ENCODE measurements at places on chromosomes 3 and 15.

DNA sequence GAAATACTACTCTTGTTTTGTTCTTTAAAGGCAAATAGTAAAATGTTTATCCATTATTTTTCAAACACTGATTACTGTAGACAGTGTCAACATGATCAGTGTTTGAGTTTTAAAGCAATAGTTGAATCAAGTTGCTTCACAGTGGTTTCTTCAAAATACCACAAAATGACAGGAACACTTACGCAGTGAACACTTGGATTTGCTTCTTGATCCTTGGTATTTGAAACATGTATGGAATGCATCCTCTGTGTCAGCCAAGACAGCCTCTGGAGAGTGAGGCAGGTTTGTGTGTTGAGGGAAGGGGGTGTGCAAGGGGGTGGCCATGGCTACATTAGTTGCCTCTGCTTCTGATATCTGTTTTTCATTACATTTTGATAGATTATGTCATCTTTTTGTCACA lies 413.0 kb downstream of the RBMS3 start:
- peak; percentile 97 for DNase-seq

- DNase-seq, result no peak
Measured at GRCh38 chr3:66997560-66998112, 471 bp upstream of the KBTBD8 start.

DNA sequence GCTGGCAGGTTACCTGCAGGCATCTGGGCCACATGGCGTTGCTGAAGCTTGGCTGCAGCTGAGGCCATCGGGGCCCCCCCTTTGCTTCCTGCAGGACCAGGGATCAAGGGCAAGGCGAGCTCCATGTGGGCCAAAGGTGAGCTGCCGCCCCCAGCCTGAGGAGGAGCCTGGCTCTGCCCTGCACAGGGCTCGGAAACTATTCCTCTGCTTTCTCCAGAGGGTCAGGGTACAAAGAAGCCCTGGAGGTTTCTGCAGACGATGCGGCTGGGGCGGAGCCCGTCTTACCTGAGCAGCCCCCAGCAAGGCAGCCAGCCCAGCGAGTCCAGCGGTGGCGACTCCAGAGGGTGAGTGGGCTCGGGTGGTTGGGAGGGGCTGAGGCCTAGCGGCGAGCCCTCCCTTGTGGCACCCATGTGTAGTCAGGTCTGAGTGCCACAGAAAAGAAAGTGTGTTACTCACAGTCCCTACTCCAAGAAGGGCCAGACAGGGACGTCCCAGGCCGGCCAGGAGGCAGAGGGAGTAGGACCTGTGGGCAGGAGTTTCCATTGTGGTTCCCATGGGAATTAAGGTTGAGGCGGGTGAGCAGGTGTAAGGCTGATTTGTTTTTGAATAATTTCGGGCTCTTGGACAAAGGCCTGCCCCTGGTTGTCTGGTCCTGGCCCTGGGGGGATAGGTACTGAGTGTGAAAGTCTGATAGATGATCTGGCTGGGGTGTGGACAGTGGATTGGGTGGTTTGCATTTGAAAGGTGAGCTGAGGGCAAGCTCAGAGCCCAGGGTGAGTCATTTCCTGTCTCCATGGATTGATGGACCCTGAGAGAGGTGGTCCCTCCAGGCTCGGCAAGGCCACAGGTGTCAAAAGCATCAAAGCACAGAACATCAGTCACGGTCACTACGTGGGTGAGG lies 25.4 kb downstream of the CFAP100 start:
- DNase-seq, result no peak

GRCh38 chr3:57003676-57004075 lies 56.8 kb upstream of the SPATA12 start:
- no peak for DNase-seq

- DNase-seq, result no peak
Measured at GRCh38 chr15:63439536-63440264, 58.1 kb upstream of the CA12 start.

GRCh38 chr3:73622091-73622805 lies 2.5 kb downstream of the PDZRN3 start:
- DNase-seq, result no peak

DNA sequence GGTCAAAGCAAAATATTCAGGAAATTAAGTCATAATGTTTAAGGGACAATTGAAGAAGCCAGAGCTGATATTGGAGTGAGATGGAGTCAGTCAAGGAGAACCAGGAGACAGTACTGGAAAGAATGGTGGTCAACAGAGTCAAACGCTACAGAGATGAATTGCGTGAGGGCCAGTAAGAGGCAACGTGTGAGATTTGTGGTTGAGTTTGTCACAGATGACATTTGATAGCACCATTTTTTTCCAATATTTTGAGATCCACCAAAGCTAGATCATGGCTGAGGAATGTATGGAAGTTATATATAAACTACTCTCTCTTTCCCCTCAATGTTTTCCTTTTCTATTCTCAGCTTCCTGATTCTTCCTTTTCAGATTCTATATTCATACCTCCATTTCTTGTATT lies 375.1 kb upstream of the ROBO2 start:
- no peak for DNase-seq

GRCh38 chr3:16061491-16061890 lies 113.0 kb upstream of the GALNT15 start:
- DNase-seq, result no peak

GRCh38 chr15:61660579-61660978 lies 399.7 kb downstream of the VPS13C start:
- peak; percentile 77 for DNase-seq

DNA sequence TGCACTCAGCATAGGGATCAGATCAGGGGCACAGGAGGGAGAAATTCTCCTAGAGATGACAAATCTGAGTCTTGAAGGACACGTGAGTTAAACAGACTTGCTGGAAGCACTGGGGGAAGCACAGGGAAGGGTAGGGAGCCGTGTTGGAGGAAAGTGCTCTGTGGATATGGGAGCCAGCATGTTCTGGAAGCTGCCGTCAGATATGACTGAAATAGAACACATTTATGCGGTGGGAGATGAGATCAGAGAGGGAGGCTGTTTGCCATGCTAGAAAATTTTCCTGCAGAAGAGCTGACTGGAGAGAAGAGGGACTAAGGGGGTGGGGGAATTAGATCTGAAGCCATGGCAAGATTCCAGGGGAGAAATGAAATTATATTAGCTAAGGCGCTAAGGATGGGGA lies 1.8 kb downstream of the TAMM41 start:
- DNase-seq, result no peak

GRCh38 chr3:64741341-64741740 lies 53.5 kb upstream of the ADAMTS9 start:
- DNase-seq, result peak; percentile 24

DNA sequence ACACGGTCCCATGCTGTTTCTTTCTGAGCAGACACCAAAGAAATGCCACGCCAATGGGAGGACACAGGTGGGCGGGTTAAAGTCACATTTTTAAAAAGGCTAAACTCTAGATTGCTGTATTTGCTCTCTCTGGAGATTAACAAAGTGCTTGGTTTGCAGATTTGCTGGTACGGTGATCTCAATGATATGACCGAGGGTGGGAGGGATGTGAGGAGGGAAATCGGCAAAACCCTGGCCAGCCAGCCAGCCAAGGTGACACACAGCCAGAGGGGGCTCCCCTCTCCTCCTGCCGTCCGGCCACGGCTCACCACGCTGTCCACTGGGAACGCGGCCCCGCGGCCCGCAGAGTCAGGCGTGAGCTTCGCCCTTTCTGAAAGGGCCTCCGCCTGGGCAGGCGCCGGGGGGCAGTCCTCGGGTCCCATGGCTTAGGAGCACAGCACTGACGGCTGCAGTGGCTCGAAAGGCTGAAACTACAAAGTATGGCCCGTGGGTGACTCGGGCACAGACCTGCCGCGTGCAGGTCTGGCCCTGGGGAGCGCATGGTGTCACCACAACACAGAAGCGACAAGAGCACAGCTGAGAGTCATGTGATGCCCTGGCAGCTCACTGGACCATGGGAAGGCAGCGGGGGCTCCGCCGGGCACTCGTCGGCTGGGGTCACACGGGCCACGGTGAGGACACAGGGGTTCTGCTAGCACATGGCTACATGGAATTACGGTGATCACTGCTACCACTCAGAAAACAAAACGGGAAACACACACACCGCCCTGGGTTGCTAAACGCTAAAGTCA lies 57.8 kb upstream of the RPL32 start:
- no peak for DNase-seq

GRCh38 chr3:191369616-191370010 lies 39.3 kb upstream of the UTS2B start:
- peak; percentile 78 for DNase-seq

DNA sequence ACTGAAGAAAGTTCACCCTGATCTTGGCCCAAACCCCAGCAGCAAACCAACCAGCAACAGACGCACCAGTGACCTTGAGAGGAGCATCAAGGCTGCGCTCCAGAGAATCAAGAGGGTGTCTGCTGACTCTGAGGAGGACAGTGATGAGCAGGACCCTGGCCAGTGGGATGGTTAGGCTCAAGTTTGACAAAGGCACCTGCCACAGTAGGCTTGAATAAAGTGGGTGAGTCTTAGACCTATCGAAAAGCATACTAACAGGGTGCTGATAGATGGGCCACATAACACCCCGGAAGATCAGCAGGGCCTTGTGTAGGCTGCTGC lies 23.9 kb downstream of the WHAMM start:
- no peak for DNase-seq

- no peak for DNase-seq
Measured at GRCh38 chr15:70722266-70723121, 40.9 kb downstream of the UACA start.

DNA sequence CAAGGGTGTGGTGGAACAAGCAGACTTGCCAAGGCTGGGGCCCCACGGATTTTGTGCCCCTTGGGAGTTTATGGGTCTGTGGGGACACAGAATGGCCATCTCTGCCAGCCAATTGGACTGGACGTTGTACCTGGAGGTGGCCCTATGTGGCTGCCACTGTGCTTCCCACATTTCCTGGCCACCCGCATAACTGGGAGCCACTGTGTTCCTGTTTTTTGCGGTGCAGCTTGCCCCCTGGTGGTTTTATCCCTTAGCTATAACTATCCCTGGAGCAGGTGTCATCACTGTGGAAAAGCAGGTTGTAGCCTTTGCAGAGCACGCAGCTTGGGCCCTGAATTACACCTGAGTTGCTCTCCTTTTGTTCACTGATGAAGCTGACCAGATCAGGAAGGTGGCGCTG lies 306.3 kb downstream of the ZPLD1 start:
- no peak for DNase-seq

DNA sequence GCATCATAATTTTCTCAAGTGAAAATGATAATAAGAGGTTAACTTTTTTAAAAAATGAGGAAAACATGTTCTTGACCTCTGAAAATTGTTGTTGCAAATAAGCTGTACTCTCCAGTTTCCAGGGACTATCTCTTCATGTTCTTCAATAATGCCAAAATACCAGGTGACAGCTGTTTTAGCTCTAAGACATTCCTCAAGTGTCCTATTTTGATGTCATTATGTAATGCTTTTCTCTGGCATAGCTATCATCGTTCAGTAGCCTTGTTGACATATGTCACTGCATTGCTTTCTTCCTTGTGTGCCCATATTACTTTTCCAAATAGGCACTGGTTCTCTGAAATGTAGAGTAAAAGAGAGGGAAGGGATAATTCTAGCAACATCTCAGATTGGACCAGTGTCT lies 5.7 kb upstream of the FILIP1L start:
- DNase-seq, result no peak

DNA sequence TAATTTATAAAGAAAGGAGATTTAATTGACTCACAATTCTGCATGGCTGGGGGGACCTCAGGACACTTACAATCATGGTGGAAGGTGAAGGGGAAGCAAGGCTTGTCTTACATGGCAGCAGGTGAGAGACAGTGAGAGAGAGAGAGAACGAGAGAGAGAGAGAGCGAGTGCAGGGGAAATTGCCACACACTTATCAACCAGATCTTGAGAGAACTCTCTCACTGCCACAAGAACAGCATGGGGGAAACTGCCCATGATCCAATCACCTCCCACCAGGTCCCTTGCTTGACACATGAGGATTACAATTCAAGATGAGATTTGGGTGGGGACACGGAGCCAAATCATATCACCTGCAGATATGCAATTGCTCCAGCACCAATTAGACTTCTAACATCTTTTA lies 7.1 kb upstream of the RPL39L start:
- no peak for DNase-seq

- DNase-seq, result peak; percentile 34
Measured at GRCh38 chr3:89303701-89304100, 196.3 kb downstream of the EPHA3 start.

- DNase-seq, result no peak
Measured at GRCh38 chr3:112794622-112795172, 52.0 kb downstream of the CD200R1L start.

GRCh38 chr3:115828401-115828800 lies 205.1 kb downstream of the GAP43 start:
- no peak for DNase-seq

DNA sequence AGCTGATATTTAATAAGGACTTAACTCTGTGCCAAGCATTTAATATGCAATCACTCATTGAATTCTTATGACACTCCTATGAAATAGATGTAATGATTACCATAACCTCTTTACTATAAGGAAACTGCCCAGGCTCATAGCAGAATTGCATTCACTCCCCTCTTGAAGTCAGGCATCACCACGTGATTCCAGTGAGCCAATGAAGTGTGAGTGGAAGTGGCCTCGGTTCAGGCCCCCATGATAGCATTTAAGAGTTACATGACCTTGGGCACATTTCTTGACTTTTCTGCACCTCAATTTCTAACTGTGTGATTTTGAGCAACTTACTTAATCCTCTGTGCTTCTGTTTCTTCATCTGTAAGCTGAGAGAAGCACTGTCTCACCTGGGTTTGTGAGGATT lies 62.8 kb upstream of the CLDN18 start:
- no peak for DNase-seq

- DNase-seq, result no peak
Measured at GRCh38 chr15:93048759-93049161, 40.3 kb downstream of the RGMA start.

- DNase-seq, result no peak
Measured at GRCh38 chr3:126543457-126544061, 15.2 kb downstream of the C3orf22 start.

GRCh38 chr15:67481680-67482079 lies 39.3 kb upstream of the C15orf61 start:
- no peak for DNase-seq

GRCh38 chr15:41231422-41232226 lies 556 bp downstream of the CHP1 start:
- no peak for DNase-seq

GRCh38 chr3:9401986-9402385 lies 4.6 kb downstream of the SETD5 start:
- no peak for DNase-seq

DNA sequence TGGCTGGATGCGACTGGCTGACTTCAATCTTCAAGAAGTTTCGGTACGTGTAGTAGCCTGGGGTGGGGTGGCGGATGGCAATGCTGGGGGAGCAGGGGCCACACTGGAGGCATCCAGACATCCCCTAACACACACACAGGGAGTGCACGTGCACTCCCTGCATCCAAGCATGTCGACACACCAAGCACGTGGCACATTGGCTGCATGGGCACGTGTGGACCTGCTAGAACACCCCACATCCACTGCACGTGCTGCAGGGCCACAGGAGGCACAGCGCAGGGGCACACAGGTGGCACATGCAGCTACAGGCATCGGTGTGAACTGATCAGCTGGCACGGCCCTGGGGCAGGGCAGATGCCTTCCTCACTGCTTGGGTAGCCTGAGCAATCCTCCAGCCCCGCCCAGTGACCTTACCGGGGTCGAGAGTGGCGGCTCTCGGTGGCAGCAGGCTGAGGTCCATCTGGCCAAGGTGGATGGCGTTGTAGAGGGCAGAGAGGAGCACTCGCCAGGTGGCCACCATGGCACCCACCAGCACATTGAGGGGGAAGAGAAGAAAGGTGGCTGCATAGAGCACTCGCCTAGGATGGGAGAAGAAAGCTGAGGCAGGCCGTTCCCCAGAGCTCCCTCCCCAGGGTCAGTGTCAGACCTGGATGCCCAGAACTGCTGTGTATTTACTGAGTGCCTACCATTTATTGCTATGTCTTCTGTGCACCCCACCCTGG lies 7.5 kb downstream of the ISLR start:
- no peak for DNase-seq

GRCh38 chr3:171389491-171389890 lies 70.7 kb downstream of the TNIK start:
- DNase-seq, result no peak
